D341Med (cell line): ENCODE measurements at places on chromosomes 6 and 20.

GRCh38 chr6:40936818-40937251 lies 102.2 kb downstream of the UNC5CL start:
- DNase-seq = no peak

DNA sequence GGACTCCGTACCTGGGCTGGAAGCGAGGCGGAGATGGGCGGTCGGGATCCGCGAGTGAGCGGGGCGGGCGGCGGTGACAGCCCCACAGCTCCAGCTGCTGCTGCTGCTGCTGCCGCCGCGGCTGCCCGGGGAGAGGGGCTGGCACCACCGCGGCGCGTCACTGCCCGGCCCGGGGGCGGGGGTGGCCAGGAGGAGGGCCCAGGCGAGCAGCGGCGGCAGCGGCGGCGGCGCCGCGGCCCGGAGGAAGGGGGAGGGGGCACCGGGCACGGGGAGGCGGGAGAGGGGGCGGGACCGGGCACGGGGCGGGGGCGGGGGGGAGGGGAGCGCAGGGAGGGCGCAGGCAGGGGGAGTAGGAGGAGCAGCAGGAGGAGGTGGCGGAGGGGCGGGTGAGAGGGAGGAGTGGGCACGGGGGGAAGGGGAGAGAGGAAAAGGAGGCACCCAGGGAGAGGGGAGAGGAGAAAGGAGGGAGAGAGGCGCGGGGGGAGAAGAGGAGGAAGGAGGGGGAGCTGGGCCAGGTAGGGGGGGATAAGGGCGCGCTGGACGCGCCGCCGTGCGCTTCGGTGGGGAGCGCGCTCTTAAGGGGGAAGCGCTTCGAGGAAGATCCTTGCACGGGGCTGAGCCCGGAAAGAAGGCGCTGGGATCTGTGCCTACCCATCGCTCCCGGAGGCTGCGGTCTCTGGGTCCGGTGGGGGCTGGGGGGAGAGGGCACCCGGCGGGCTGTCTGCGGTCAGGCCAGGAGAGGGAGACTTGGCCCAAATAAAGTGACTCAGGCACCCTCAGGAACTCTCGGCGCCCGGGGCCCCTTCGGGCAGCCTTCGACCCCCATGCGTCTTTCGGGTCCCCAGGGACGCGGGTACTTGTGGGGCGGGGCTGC lies 101.5 kb downstream of the NOL4L start:
- peak; percentile 93 for DNase-seq

- DNase-seq = no peak
Observed at GRCh38 chr20:40813029-40813431, 124.0 kb upstream of the MAFB start.

- peak; percentile 9 for DNase-seq
Observed at GRCh38 chr20:37451616-37452015, 69.4 kb upstream of the NNAT start.

DNA sequence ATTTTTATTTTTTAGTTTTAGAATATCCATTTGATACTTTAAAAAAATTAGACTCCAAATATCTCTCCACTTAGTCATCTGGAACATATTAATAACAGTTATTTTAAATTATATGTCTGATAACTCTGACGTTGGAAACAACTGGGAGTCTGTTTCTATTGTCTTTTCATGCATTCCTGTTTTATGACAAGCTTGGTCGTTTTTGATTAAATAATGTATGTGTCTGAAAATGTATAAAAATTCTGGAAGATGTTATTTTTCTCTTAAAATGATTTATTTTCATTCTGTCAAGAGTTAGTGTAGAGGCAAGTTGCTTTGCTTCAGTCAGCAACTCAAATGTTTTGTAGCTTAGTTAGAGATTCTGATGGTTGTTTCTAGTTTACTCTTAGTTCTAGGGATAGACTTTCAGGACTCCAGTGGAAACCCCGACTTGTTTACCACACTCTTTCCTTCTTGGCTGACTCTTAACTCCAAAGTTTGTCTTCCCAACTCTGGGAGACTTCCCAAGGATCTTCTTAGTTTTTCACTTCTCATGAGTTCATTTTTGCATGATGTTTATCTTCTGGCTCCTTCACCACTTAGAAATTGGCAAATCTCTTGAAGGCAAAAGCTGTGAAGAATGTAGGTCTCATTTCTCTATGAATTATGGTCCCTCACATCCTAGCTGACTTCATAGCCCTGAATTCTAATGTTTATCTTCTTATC lies 190.9 kb downstream of the LAMA2 start:
- DNase-seq = no peak

DNA sequence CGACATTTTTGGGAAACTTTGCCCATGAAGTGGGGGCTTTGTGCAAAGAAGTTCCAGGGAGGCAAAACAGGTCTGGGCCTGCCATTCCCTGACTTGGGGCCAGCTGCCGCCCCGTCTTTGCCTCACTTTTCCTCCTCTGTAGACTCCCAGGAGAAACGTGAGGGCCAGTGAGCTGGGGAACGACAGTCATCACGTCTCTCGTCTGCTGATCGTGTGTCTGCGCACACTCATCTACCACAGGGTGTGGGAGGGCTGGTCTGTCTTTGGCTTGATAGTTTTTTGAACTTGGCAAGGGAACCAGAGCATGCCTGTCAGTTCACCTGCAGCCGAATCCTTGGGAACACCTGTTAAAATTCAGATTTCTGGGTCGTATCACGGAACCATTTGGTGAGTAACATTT lies 8.5 kb downstream of the GHRH start:
- no peak for DNase-seq

- no peak for DNase-seq
Observed at GRCh38 chr20:33276303-33277113, 6.5 kb upstream of the BPIFB1 start.

DNA sequence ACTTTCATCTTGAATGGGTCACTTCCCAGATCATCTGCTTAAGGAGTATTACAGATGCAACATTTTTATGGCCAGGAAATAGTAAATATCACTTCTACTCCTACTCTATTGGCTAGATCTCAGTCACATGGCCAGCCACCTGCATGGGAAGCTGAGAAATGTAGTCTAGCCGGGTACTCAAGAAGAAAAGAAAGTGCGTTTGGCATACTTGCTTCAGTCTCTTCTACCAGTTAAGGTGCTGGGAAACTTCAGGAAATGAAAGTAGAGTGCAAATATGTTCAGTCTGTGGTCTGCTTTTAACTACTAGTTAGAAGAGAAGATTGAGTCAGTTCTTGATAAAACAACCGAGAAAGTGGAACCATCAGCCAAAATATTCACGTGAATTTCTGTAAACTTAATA lies 129.2 kb downstream of the PDSS2 start:
- DNase-seq = no peak

GRCh38 chr6:125868252-125868651 lies 77.5 kb downstream of the NCOA7 start:
- DNase-seq = no peak

GRCh38 chr20:9485614-9486340 lies 28.6 kb upstream of the LAMP5 start:
- no peak for DNase-seq

DNA sequence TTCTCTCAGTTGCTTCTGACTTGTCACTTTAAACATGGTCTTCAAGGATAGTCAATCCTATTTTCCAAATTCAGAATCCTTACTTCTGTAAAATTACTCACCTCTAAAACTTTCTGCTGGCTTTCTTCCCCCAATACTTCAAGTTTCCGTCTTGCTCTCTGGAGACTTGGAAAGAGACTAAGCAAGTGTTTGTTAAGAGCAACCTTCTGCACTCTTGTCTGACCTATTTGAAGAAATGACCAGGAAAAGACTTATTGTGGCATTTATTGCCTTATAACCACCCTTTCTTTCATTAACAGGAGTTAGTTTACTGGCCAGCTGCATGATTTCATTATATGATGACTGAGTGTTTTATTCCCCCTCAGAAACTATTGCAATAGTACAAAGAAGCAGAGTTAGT lies 181.0 kb downstream of the TBC1D7 start:
- DNase-seq = no peak

- no peak for DNase-seq
Observed at GRCh38 chr20:50646483-50646996, 44.8 kb downstream of the RIPOR3 start.

DNA sequence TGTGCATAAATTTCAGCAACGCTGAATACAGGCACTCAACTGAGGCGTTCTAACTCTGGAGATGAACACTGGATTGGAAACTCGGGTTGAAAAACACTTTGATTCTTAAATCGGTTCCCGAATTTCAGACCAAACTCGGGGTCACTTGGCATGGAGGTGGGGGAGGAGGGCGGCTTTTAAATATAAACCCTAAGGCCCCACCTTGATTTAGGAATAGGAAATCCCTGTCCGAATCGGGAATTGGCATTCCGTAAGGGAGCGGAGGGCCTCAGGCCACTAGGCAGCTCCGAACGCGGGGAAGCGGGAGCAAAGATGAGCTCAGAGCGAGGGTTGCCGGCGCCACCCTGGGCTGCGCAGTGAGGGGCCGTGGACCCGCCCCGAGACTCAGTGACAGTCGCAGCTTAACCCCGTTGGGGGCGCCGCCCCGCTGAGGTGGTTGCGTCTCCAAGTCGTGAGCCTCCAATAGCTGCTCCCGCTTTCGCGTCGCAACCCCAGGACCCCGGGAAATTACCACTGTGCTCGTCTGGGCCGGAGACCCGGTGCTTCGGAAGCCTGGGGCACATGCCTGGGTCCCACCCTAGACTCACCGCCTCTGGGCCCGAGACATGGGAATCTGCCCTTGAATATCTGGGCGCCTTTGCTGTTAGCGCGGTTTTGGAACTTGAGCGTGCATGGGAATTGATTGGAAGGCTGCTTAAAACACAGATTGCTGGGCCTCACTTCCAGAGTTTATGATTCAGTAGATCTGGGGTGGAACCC lies 4.6 kb upstream of the SIM1 start:
- DNase-seq = no peak

GRCh38 chr6:20978151-20978614 lies 443.9 kb downstream of the CDKAL1 start:
- no peak for DNase-seq

- DNase-seq = no peak
Observed at GRCh38 chr6:27209659-27210269, 37.7 kb upstream of the PRSS16 start.

- no peak for DNase-seq
Observed at GRCh38 chr6:6466967-6467761, 121.4 kb upstream of the LY86 start.

- no peak for DNase-seq
Observed at GRCh38 chr6:41077536-41077935, 4.8 kb downstream of the NFYA start.

DNA sequence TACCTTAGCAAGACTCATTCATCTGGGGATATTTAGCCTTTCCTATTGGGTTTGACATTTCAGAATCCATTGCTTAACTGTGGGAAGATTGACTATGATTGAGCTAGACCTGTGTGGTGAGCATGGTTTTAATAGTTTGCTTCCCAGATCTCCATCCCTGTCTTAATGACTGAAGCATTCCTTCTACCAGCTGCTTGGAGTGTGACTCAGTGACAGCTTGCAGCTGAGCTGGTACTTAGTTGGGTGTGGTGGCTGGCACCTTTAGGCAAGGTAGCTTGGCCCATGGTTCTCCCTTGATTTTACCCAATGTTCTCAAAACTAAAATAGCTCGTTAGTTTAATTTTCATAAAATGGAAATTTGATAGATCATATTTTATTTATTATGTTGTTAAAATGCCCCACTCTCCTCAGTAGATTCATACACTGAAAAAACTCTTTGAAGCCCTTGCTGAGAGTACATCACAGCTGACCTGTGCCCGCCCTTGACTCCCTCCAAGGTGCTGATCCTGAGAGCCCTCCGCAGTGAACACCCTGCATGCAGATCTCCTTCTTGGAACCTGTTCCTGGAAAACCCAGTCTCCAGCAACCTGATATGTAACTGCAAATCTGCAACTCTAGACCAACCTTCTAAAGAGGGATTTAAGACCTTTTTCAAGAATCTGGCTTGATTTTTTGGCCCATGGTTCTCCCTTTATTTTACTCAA lies 19.1 kb downstream of the DOK5 start:
- no peak for DNase-seq
